ENCODE measurements at places on chromosomes 5 and 9. TPM values are rescaled to one million over a fixed set of nuclear protein-coding genes. Genes with fewer than 3 reads are reported as not detected.

Gene INSL4
- not detected for total RNA-seq

Gene AIF1L
- 28.5 TPM for total RNA-seq

Gene ANKRD31
- total RNA-seq: 0.16 TPM

DNA sequence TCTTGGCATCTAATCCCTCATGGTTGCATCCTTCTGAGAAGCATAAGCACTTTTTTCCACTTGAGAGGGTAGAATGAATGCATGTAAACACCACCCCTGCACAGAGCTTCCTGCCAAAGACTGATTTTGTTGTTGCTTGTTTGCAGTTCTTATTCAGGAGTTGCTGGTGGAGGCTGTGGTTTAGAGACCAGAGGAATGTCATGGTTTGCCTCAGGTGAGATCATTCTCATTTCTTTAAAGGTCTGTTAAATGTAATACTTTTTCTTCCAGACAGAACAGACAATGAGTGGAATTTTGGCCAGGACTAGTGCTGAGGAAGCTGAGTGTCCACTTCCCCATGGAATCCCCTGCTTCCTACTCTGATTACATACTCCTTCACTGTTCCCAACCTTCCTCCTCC, 3.2 kb upstream of the TNC start:
- no peak for ATAC-seq

Gene OLFM1
- total RNA-seq: 32.8 TPM

DNA sequence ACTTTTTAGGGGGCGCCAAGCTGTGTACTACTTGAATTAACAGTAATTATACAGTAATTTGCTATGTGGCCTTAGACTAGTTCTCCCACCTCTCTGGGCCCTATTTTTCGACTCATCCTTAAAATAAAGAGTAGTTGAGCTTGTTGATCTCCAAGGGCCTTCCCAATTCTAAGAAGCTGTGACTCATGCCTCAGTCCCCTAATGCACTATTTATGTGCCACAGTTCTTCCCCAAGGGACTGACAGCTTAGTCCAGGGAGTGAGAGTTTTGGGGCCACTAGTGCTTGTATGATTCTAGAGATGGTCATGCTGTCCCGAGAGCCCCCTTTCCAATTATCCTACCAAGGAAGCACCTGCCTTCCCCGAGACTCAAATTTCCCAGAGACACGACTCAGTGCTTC, 149.7 kb downstream of the PAPPA start:
- ATAC-seq: no peak

GRCh38 chr9:5587024-5587423, 41.9 kb upstream of the RIC1 start:
- no peak for ATAC-seq

Gene PCDHGA2
- 5.6 TPM for total RNA-seq

GRCh38 chr5:77851176-77852067, 75.3 kb upstream of the TBCA start:
- peak; percentile 30 for ATAC-seq

DNA sequence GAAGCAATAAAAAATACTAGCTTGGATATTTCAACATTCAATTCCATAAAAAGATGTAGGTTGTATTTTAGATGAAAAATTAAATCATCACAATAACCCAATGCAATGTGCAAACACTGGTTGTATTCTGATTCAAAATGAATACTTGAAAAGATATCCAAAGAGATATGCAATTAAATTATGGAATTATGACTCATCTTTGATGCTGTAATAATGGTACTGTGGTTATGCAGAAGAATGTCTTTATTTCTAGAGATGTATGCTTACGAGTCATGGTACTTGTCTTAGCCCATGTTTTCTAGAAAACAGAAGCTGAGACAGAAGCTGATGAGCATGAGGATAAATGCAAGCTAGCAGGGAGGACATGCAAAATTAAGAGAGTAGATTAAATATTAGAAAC, 1941.4 kb upstream of the NUDT12 start:
- no peak for ATAC-seq

DNA sequence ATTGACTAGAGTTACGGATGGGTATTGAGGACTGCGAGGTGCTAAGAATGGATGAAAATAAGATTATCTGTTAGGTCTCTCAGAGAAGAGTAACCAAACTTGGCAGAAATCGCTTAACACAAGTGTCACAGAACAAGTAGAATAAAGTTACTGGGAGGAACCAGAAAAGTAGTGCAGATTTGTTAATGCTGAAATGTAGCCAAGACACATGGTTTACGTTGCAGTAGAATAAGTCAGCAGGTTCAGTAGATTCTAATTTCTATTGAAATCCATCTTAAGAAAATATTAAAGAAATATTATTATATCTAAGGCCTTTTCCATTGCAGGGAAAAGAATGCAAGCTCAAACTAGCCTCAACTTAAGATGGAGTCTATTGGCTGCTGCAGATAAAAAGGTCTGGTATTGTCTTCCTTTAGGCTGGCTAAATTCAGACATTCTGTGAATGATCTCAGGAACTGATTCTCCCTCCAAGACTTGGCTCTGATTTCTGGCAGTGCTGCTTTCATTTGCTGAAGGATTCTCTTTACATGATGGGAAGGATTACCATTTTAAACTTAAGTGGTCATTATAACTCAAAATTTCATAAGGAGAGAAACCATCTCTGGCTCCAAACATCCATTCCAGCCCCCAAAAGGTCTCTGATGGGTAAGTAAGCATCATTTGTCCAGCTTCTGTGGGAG, 314.9 kb downstream of the MARCHF11 start:
- no peak for ATAC-seq

DNA sequence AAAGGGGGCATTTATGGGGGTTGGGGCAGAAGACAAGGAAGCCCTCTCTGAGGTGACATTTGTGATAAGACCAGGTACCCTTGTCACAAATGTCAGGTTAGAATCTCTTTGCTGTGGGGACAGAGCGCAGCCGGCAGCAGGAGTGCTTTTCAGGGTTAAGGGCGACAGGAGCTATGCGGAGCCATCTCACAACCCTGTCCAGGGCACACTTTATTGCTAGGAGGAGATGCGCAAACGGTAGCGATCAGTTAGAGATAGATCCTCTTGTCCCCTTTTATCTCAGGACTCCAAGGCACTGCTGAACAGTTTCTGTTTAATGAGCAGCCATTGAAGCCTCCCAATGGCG, 438 bp upstream of the LAMC3 start:
- ATAC-seq: no peak

Gene UBTD2
- total RNA-seq: 26.6 TPM

- no peak for ATAC-seq
Measured at GRCh38 chr5:111345731-111346130, 121.5 kb downstream of the CAMK4 start.

Gene C9orf153
- total RNA-seq: 0.54 TPM

- ATAC-seq: no peak
Measured at GRCh38 chr9:14212697-14213420, 101.1 kb downstream of the NFIB start.

DNA sequence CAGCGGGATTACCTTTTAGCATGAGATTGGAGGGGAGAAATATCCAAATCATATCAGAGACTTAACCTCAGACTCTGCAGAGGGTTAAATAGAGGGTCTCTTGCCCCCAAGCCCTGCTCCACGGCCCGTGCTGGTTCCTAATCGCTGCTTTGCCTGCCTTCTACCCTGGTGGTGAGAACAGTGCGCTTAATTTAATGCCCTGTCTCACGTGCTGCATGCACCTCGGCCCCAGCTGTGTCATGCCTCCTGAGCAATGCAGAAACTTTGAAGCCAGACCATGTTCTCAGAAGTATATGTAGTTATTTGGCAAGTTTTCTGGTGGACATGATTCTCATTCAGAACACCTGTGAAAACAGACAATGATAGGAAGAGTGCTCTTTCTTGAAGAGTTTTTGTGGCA, 1.4 kb downstream of the OTULIN start:
- ATAC-seq: no peak

DNA sequence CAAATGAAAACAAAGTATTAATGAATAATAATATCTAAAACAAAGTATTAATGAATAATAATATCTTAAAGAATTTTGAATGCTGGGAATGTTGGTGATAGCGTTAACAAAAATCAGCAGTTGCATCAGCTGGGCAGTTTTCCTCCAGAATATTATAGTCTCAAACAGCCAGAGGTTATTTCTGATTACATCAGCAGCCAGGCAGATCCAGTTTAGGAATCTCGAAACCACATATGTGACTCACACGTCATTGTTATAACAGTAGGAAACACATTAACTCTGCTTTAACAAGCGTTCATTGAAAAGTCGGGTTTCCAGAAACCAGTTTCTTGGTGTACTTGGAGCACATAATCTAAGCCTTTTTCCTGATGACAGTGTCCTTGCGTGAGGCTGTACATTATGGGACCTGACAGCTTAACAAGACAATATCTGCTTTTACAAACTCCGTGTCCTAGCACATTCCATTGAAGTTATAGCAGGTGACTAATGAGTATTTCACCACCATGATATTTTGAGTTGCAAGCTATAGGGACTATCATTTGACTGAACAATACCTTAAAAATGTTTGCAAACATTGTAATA, 559.5 kb upstream of the KLF4 start:
- ATAC-seq: no peak

Gene CA9
- not detected for total RNA-seq
